ENCODE measurements at places on chromosomes 1 and 21.
A peak's percentile ranks its signal among the peaks of the same experiment; 100 is the strongest.

- DNase-seq, result no peak
Measured at GRCh38 chr1:212153635-212154034, 118.1 kb downstream of the DTL start.

DNA sequence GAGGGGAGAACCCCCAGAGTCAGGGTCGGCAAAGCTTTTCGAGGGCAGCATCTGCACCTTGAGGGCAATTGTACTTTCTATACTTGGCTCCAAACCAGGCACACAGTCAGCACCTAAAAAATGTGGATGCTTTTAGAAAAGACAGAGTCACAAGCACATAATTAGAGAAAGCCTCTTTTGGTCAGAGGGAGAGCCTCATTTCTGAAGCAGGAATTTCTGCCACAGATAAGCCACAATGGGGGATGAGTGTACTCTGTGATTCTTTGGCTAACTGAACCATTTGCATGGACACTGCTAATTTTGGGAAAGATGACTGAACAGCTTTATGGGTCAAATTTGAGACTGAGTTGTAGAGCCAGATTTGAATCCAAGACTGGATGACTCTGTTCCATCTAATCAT is 635.7 kb downstream of the KIF26B start:
- no peak for DNase-seq

DNA sequence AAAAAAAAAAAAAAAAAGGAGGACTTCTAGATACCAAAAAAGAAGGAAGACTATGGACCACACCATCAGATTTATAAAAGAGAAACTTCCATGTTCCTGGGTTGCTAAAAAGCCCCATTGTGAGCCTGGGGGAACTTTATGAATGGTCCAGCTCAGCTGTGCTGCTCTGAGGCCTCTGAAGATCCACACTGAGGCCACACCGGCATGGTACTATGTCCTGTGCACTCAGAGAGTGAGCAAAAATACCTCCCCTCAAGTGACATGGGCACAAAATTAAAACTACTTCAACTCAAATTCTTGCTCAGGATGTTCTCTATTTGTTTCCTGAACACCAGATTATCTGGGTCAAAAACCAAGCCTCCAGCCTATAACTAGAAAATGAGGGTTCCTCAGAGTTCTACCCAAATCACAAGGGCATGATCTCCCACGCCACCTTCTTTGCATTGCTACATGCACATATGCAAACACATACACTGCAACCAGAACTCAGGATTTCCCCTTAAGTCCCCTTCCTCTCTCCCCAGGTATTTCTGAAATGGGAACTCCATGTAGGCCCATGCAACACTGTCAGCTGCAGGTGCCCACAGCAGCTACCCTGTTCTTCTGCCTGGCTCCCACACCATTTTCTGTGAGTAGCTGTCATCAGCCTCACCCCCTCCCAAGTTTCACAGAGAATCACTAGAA is 94.4 kb downstream of the SH3GLB1 start:
- no peak for DNase-seq

- no peak for DNase-seq
Measured at GRCh38 chr1:36438715-36439114, 11.5 kb downstream of the OSCP1 start.

GRCh38 chr21:31537872-31538576 is 121.5 kb upstream of the SOD1 start:
- no peak for DNase-seq

DNA sequence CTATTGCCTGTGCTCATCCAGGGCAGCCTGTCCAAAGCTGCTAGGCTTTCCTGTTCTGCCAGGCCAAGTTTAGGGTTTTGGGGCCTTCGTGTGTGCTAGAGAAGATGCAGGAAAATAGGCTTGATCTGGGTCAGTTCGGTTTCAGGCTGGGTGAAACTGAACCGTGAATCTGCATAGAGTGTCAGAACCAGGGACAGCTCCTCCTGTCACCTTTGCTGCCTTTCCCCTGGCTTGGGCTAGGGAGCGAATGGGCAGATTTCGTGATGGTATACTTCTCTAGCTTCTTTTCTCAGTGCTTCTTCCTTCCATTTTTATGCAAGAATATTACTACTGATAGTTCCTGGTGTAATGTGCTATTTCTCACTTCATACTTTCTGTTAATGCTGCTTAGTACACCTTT is 6.0 kb upstream of the AGO1 start:
- no peak for DNase-seq

DNA sequence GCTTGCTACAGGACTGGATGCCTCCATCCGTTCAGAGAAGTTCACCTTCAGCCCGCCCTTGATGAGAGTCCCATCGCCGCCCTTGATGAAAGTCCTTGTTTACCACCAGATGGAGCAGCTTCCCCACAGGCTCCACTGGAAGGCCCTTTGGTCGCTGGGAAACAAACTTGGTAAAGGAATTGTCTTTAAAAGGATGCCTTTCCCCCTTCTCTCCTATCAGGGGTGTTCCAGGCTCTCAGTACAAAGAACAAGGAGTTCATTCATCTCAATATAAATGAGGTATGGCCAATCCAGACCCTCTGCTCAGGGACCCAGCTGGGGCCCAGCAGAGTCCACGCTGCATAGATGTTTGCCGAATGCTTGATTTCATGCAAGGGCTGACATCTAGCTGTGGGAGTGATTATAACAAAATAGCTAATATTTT is 50.8 kb downstream of the CAPN9 start:
- peak; percentile 83 for DNase-seq

GRCh38 chr1:194717941-194718340 is 1531.5 kb upstream of the B3GALT2 start:
- no peak for DNase-seq

DNA sequence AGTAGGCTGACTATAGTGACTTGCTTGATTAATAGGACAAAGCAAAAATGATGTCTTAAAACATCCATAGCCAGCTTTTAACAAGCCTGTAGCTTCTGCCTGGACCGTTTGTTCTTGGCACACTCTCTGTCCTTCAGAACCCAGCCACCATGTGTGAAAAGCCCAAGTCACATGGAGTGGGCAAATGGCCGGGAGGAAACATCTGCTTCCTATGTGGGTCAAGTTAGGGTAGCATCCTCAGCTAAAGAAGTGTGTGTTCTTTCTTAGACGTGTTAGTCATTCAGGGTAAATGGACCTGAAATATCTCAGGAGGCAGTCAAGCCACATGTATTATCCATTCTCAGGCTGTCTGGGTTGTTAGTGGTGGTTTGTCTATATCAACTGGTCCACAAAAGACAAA is 23.4 kb downstream of the RD3 start:
- DNase-seq, result peak; percentile 59

GRCh38 chr1:2506007-2506860 is 20.2 kb downstream of the PANK4 start:
- DNase-seq, result no peak

DNA sequence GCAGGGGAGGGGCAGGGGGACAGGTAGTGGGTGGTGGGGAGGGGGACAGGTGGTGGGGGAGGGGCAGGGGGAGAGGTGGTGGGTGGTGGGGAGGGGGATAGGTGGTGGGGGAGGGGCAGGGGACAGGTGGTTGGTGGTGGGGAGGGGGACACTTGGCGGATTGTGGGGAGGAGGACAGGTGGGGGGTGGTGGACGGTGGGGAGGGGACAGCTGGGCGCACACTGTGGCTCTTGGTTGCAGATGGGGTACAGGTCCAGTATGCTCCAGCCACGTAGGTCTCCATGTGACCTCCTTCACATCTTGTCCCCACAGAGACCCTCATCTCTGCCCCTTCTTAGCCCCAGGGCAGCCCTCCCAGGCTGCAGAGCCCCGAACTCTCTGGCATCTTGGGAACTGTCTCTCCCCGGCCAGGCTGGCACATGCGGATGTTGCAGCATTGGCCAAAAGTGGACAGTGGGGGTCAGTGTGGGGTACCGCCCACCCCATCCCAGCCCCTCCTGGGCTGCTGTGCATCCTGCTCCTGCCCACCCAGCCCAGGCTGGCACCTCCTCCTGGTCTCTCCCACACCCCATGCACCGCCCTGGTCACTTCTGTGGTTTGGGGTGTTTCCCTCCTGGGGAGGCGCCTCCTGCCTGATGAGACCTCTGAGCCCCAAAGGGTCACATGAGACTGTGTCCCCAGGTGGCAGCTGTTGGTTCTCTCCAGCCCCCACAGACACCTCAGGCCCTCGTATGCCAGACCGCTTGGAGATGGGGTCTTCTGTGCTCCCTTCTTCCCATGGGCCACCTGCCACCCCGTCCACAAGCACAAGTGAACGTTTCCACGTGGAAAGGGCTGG is 7.6 kb upstream of the SLC19A1 start:
- DNase-seq, result peak; percentile 19
